ENCODE measurements at places on chromosomes 2 and 18. TPM values are rescaled to one million over a fixed set of nuclear protein-coding genes. Genes with fewer than 3 reads are reported as not detected.

The ADD2 gene
- 3.9 TPM for total RNA-seq

The ADCYAP1 gene
- total RNA-seq: not detected

The FNDC4 gene
- total RNA-seq: 10.9 TPM

The SPATS2L gene
- 42.6 TPM for total RNA-seq

The BMP10 gene
- total RNA-seq: not detected

The NPPC gene
- total RNA-seq: 0.93 TPM

DNA sequence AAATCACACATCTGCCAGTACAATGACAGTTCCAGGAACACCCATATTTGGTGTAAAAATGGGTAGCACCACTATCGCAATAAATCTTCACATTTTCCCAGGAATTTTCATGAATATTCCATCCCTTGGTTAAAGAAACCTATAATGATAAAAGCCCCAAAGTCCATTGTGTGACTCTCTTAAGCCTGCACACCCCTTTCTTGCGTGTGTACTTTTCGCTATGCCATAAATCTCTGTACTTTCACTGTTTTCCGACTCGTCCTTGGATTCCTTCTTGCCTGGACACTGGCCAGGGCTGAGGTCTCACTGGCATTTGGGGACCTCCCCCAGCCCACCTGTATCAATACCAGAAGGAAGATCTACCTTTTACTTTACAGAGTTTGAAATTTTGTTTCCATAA, 172.3 kb downstream of the RNF152 start:
- H3K36me3 ChIP-seq: no peaks in the 10 kb centered on the region
- H3K4me3 ChIP-seq: no peak overlapping the region
- no peak for DNase-seq
- H3K4me1 ChIP-seq: no peaks in the 10 kb centered on the region
- H3K27ac ChIP-seq: no peak overlapping the region

DNA sequence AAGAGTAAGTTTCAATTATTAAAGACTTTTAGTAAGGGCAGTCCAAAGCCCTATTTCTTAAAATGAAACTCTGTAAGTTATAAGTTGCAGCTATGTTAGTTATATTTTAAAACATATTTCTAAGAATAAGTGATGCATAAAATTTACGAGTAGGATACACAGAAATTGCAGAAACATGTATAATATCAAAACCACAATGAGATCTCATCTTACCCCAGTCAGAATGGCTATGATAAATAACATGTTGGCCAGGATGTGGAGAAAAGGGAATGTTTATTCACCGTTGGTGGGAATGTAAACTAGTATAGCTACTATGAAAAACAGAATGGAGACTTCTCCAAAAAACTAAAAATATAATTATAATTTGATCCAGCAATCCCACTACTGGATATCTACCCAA, 201.2 kb downstream of the CBLN2 start:
- H3K27ac ChIP-seq: no peak overlapping the region
- no peak for DNase-seq
- no peaks in the 10 kb centered on the region for H3K36me3 ChIP-seq
- no peak overlapping the region for H3K4me3 ChIP-seq

GRCh38 chr2:144242311-144242710, 277.6 kb downstream of the ZEB2 start:
- DNase-seq: no peak
- H3K36me3 ChIP-seq: no peaks in the 10 kb centered on the region
- H3K27me3 ChIP-seq: no peaks in the 10 kb centered on the region
- H3K4me3 ChIP-seq: no peak overlapping the region
- H3K4me1 ChIP-seq: peaks cover 44% of the 10 kb centered on the region

DNA sequence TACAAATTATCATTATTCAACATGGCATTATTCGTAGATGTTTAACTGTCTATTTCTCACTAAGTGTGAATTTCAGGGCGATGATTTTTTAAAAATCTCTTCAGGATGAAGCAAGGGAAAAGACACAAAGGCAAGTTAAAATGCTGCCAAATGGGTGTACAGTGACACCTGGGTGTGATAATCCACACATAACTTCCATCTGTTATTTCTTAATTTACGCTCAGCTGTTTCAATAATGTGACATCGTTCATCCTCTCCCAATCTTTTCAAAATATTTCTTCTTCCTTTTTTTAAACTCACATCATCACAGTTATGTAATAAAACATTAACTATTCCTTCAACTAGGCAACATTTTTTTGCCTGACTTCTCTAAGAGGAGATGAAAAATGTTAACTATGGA, 10.6 kb downstream of the PDE1A start:
- H3K4me3 ChIP-seq: no peak overlapping the region
- no peaks in the 10 kb centered on the region for H3K27me3 ChIP-seq
- DNase-seq: no peak
- no peaks in the 10 kb centered on the region for H3K4me1 ChIP-seq

DNA sequence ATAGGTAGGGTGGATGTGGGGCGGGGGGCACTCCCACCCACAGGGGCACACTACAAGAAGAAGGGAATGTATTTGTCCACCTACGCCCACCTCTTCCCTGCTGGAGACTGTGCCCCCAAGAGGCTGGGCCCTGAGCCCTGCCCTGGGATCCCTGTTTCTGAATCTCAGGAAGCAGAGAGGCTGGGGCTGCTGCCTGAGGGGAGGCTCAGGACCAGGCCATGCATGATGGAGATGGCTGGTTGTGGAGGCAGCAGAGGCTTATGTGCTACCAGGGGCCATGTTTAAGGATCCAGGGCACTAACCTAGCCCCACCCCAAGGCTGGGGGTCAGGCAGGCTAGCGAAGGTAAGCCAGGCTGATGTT, 81.1 kb upstream of the OTOF start:
- no peaks in the 10 kb centered on the region for H3K36me3 ChIP-seq
- H3K27me3 ChIP-seq: peaks cover 61% of the 10 kb centered on the region
- H3K27ac ChIP-seq: no peak overlapping the region
- H3K4me3 ChIP-seq: no peak overlapping the region
- peak; percentile 43 for DNase-seq

- DNase-seq: no peak
- no peaks in the 10 kb centered on the region for H3K4me1 ChIP-seq
- H3K36me3 ChIP-seq: no peaks in the 10 kb centered on the region
- no peak overlapping the region for H3K4me3 ChIP-seq
- no peak overlapping the region for H3K27ac ChIP-seq
Observed at GRCh38 chr2:141195087-141195486, 935.7 kb downstream of the LRP1B start.

DNA sequence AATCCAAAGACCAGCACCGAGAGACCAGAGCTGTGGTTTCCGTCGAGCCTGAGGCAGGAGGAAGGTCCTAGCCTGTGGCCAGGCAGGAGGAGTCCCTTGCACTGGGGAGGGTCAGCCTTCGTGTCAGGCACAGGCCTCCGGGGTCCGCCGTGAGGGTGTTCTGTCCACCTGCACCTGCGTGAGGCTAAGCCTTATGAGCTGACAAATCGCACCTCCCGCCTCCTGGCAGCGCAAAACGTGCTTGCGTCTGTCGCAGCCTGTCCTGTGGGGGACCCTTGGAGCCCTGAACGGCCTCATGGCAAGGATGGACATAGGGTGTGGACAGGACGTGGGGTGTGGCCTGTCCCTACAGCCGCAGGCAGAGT, 73.3 kb downstream of the KCNG2 start:
- peaks cover 36% of the 10 kb centered on the region for H3K27me3 ChIP-seq
- H3K4me3 ChIP-seq: no peak overlapping the region
- H3K27ac ChIP-seq: no peak overlapping the region
- no peaks in the 10 kb centered on the region for H3K36me3 ChIP-seq

DNA sequence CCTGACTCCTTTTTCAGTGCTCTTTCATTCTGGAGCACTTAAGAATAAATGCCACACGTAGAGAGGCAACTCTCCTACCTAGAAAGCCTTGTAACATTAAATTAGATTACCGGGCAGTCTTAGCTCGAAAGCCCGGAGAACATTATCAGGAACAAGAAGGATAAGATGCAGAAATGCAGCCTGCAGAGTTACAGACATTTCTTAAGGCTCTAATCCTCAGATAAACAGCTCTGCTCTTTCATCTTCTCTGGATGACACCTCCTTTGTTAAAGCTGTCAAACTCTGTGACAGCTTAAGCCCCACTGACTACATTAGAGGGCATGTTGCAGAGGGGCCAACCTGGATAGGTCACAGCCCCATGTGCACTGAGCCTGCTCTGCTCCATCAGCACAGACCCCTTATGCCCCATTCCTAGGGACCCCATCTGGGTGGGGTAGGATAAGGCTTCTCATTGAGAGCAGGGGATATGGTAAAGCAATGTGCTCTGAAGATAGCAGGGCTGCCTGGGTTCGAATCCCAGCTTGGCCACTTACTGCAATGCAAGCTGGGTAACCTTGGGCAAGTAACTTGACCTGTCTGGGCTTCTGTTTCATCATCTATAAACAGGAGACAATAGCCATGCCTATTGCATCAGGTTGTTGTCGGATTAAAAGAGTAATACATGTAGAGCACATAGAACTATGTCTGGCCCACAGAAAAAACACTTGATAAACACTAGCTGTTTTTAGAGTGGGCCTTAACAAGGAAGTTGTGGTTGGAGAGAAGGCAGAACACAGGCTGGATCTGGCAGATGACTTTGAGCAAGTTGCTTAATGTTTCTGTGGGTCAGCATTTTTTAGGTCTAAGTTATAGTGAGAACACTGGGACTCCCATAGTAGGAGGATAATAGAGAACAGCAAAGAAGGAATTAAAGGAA, 111.4 kb downstream of the THNSL2 start:
- no peak overlapping the region for H3K4me3 ChIP-seq
- peaks cover 4% of the 10 kb centered on the region for H3K27me3 ChIP-seq
- no peaks in the 10 kb centered on the region for H3K36me3 ChIP-seq
- H3K27ac ChIP-seq: no peak overlapping the region
- H3K4me1 ChIP-seq: no peaks in the 10 kb centered on the region

DNA sequence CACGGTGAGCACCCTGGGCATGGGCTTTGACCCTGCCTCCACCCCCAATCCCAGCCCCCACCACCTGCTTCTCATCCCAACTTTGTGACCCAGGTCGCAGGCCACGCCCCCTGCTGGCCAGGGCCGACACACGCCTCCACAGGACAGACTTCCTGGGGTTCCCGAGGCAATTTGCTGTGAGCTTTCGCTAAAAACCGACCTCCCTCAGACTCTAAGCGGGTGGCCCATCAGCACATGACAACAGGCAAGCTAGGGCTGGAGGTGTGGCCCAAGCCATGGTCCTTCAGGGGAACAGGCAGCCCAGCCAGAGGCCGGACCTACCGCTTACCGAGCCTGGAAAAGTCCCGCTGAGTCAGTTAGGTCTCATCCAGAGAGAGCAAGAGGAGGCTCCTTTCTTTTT, 31.9 kb downstream of the C1QL2 start:
- no peaks in the 10 kb centered on the region for H3K27me3 ChIP-seq
- DNase-seq: no peak
- H3K4me1 ChIP-seq: no peaks in the 10 kb centered on the region
- H3K36me3 ChIP-seq: no peaks in the 10 kb centered on the region
- no peak overlapping the region for H3K27ac ChIP-seq

GRCh38 chr2:241560883-241561474, 2.4 kb downstream of the BOK start:
- H3K36me3 ChIP-seq: no peaks in the 10 kb centered on the region
- H3K27me3 ChIP-seq: peaks cover 28% of the 10 kb centered on the region
- H3K4me1 ChIP-seq: no peaks in the 10 kb centered on the region
- H3K27ac ChIP-seq: peak overlapping the region; percentile 77

DNA sequence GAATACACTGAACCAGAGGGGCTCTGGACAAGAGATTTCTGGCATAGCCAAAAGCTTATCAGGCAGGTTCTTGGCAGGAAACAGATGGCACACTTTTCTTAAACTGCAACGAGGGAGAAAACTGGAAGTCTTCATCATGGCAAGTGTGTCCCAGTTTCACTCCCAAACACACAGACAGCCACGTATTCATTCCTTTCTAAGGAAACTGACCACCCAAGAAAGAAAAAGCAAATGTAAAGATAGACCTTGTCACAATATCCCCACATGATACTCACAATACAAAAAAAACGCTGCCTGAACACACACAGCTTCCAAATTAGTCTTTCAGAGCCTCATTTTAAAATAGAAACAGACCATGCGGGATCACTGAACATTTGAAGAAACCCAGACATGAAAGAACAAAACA, 40.6 kb upstream of the RTTN start:
- no peak for DNase-seq
- H3K36me3 ChIP-seq: no peaks in the 10 kb centered on the region
- no peaks in the 10 kb centered on the region for H3K4me1 ChIP-seq
- no peaks in the 10 kb centered on the region for H3K27me3 ChIP-seq
- no peak overlapping the region for H3K27ac ChIP-seq
- no peak overlapping the region for H3K4me3 ChIP-seq

- DNase-seq: no peak
- H3K36me3 ChIP-seq: no peaks in the 10 kb centered on the region
- H3K4me1 ChIP-seq: no peaks in the 10 kb centered on the region
- no peaks in the 10 kb centered on the region for H3K27me3 ChIP-seq
Observed at GRCh38 chr2:121634354-121635307, 14.6 kb downstream of the CLASP1 start.

DNA sequence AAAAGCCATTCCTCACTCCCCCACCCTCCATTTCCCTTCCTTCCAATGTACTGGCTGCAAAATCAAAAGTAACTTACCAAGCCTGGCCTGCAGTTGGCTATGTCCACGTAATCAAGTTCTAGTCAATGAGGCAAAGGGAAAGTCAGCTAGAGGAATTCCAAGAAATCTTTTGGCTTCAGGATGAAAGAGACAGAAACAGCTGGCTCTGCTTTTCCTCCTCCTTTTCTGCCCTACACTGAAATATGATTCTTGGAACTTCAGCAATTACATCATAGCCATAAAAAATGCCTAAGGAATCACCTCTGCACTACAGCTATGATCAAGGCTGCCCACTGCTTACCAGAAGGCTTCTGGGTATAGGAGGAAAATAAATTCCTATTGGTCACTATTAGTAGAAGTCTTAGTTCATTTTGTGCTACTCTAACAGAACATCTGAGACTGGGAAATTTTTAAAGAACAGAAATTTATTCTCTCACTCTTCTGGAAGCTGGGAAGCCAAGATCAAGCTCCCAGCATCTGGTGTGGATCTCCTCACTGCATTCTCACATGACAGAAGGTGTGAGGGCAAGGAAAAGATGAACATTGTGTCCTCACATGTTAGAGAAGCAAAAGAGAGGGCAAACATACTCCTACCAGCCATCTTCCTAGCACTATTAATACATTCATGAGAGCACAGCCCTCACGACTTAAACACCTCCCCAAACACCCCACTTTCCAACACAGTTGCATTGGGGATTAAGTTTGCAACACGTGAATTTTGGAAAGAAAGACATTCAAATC, 219.9 kb downstream of the TMX3 start:
- no peaks in the 10 kb centered on the region for H3K4me1 ChIP-seq
- no peaks in the 10 kb centered on the region for H3K27me3 ChIP-seq
- no peaks in the 10 kb centered on the region for H3K36me3 ChIP-seq
- no peak for DNase-seq
- H3K4me3 ChIP-seq: no peak overlapping the region
